ENCODE measurements at places on chromosomes 6 and 20.

GRCh38 chr6:34366639-34366921 lies 25.9 kb downstream of the NUDT3 start:
- DNase-seq = no peak

DNA sequence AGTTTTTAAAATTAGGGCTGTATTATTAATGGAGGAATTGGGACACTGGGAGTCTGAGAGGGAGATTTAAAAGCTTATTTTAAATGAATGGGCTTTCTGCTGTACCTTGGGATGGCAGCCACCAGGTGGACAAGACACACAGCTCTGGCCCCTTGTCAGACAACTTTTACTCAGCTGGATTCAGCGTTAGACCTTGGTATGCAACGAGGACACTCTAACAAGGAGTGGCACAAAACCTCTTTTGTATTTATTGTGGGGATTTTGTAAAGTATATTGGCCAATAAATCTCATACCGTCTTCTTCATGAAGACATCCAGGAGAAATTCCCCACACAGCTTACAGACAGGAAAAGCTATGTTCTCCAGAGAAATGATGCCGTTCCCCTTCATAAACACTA lies 105.7 kb downstream of the LCA5 start:
- peak; percentile 9 for DNase-seq

DNA sequence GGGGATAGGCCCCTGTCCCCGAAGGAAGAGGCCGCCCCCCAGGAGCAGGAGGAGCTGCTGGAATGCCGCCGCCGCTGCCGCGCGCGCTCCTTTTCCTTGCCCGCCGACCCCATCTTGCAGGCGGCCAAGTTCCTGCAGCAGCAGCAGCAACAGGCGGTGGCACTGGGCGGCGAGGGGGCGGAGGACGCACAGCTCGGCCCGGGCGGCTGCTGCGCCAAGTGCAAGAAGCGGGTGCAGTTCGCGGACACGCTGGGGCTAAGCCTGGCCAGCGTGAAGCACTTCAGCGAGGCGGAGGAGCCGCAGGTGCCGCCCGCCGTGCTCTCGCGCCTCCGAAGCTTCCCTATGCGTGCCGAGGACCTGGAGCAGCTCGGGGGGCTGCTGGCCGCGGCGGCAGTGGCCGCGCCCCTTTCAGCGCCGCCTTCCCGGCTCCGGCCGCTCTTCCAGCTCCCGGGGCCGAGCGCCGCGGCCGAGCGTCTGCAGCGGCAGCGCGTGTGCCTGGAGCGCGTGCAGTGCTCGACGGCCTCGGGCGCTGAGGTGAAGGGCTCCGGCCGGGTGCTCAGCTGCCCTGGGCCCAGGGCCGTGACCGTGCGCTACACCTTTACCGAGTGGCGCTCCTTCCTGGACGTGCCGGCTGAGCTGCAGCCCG lies 630 bp downstream of the PPP1R3G start:
- no peak for DNase-seq

DNA sequence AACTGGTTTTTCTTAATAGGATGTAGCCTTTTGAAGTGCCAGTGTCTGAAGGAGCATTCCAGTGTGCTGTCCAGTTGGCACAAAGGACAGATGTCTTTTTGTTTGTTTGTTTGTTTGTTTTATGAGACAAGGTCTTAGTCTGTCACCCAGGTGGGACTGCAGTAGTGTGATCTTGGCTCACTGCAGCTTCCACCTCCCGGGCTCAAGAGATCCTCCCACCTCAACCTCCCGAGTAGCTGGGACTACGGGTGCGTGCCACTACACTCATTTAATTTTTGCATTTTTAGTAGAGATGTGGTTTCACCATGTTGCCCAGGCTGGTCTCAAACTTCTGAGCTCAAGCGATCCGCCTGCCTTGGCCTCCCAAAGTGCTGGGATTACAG lies 27.7 kb downstream of the CDS2 start:
- DNase-seq = no peak

- DNase-seq = no peak
Observed at GRCh38 chr20:39298121-39298520, 336.0 kb downstream of the DHX35 start.

DNA sequence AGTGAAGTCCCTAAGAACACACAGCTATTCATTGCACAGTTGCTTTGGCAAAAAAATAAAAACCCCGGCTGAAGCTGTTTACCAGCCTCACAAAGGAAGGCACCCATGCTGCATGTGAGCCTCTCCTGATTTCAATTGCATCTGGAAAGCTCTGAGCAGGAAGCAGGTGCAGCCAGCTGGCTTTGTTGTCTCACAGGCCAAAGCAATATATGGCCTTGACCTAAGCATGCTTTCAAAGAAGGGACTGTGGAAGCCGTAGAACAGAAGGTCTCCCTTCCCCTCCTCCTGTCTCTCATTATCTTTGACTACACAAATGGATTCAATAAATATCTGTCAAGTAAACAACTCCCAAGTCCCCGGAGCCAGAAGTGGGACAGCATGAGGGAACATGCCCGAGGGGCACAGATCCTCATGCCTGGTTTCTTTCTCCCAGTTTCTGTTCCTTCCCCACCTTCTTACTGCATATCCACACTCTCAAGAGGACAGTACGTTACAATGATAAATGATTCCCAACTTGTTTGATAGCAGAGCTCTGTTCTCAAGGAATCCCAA lies 57.2 kb upstream of the PCSK2 start:
- DNase-seq = no peak

DNA sequence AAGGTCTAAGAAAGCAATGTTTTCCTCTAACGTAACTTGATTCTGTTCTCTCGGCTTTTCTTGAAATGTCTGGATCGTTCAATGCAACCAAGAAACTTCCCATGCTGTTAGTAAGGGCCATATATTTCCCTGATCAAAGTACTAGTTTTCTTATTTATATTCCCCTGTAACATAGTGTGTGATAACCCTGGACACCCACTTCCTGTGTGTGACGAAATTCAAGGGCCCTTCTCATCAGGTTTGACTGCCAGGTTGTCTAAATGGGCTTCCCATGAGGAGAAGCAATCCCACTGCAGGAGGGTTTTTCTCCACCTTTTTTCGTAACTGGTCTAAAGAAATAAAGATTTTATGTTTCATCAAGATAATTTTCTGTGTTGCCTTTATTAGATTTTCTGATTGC lies 102.6 kb upstream of the RPS6KA2 start:
- DNase-seq = no peak

GRCh38 chr6:134103006-134103405 lies 50.6 kb upstream of the SLC2A12 start:
- DNase-seq = no peak

GRCh38 chr6:88290411-88290810 lies 124.3 kb upstream of the CNR1 start:
- no peak for DNase-seq

DNA sequence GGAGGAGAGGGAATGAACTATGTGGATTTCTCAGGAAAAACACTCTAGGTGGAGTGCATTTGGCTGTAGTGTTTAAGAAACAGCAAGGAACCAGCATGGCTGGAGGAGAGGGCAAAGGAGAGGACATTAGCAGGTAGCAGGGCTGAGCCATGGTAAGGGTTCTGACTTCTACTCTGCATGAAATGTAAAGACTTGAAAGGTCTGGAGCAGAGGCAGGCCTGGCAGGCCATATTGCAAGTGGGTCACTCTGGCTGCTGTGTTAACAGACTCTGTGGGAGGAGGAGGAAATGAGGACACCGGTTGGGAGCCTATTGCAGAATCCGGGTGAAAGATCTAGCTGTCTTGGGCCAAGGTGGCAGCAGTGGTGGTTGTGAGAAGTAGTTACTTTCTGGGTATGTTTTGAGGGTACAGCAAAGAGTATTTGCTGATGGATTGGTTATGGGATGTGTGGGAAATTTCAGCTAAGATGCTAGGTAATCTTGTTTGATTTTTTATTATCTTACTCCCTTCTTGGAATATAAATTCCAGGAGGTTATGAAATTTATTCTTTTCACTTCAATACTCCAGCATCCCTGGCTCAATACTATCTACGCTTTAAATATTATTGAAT lies 115.9 kb upstream of the BCLAF1 start:
- no peak for DNase-seq

- peak; percentile 88 for DNase-seq
Observed at GRCh38 chr6:137764464-137764863, 102.6 kb upstream of the TNFAIP3 start.

GRCh38 chr6:97449444-97449966 lies 166.5 kb upstream of the MMS22L start:
- no peak for DNase-seq

- DNase-seq = no peak
Observed at GRCh38 chr20:19851861-19852260, 93.8 kb downstream of the RIN2 start.

DNA sequence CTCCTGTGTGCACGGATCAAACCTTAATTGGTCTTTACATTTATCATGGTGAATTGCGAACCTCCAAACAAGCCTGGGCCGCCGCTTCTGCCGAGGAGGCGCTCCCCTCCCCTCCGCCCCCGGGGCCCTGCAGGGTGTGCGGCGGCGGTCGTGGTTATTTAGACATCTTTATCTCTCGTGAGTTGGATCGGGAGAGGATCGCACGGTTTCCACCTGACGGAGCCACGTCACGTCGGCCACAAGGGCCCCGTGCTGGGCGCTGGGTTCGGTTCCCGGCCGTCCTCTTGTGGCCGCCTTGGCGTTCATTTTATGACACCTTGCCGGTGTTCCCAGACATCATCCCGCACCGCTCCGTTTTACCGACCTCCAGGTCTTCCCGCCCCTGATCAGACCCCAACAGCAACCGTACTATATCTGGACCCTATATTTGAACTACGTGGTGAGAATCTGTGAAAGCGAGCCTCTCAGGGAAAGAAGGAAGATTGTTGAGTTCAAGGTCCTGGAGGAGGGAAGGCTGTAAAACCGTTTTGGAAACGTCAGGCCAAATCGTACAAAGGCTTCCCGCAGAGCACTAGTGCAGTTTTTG lies 1.3 kb upstream of the CNR1 start:
- no peak for DNase-seq

DNA sequence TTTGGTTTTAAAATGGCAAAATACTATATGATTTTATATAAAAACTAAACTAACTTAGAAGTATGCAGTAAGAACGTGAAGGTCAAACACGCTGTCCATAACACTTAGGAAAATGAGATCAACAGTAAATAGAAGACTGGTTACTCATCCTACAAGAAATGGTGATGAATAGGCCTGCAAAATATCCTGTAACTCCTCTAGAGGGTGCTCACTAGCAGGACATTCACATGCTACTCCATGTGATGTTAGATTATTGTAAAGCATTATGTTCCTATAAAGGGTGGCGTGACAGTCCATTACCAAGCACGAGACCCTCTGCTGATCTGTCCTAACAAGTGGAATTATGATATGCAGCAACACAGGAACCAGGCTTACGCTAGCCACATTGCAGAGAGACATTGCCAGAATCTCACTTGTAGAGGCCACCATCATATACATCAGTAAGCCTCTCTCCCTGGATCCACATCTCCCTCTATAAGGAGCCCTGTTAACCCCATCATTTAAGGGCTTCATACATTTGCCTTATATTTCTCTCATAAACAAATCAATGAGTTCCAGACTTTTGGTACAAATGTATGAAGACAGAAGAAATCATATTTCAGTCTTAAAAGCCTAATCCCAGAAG lies 18.0 kb upstream of the DEFB129 start:
- DNase-seq = peak; percentile 82

GRCh38 chr6:111615916-111616612 lies 10.4 kb upstream of the TRAF3IP2 start:
- no peak for DNase-seq

DNA sequence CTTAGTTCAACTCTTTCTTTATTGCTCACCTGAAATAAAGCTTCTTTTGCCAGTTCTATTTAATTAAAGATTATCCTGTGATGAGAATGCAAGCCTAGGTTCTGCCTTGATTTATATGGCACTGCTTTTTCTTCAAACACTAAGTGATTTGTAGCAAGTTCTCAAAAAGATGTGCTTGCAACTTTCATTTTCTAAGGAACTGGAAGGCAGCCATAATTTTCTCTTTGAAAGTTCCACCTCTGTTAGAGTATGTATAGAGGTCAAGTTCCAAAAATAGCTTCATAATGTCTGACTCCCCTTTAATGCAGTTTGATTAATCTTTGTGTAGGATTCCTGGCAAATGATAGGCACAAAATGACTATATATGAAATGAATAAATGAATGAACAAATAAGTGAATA lies 528.3 kb upstream of the FLRT3 start:
- DNase-seq = no peak

DNA sequence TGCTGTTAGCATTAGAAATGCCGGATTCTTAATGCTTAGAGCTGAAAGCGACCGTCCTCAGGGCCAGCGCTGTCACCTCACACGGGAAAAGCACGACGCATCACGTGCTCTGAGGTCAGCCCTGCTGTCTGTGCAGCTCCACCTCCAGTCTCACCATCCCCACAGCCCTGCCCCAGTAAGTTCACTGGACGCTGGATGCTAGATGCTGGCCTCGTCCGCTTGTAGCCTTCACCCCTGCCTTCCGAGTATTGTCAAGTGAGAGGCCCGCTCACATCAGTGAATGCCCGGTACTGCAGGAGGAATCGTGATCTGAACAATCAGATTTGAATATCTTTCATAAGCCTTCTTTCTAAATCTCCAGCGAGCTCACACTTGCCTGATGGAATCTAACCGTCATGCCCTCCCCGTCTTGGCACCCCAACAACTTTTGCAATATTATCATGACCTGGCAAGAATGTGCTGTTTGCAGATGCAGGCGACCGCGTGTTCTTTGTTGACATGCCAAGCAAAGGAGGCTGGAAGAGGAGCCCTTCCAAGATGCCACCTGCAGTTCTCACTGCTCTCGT lies 64.9 kb downstream of the DLL1 start:
- no peak for DNase-seq

- no peak for DNase-seq
Observed at GRCh38 chr6:125231133-125231532, 70.6 kb downstream of the HDDC2 start.

- no peak for DNase-seq
Observed at GRCh38 chr6:12014873-12015149, 2.7 kb downstream of the HIVEP1 start.
